GM19239 (cell line): ENCODE measurements at places on chromosomes 5 and 9.

DNA sequence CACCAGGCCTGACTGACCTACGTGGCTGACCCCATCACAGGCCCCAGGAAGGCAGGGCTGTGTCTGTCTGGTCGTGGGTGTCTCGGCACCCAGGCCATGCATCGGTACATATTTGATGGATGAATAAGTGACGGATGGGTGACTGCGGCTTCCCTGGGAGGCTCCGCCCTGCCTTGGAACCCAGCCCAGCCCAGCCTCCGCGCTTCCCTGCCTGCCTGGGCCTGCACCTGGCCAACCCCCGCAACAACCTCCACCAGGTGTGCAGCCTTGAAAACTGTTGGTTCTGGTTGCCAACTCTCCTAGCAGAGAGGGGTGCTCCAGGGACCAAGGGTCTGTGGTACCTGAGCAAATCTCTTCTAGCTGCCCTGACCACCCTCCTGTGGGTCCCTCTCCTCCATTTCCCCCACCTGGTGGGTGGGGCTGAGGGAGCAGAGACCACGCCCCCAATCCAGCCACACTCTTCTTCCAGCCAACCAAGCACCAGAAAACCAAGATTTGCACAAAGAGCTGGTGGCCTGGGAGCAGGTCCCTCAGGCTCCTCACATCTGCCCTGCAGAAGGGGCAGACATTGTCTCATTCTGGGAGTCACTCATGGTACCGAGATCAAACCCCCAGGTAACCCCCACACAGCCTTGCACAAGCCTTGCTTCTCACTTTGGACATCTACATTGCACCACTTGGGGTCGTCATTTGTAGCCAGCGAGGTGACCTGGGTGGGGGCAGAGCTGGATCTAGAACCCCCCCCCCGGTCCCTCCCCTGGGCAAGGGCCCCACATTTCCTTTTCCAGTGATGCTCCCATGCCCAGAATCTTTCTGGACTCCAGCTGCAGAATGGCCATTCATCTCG, 100.6 kb upstream of the IER5L start:
- no peak for DNase-seq

GRCh38 chr5:131491749-131492148, 143.3 kb downstream of the RAPGEF6 start:
- DNase-seq: no peak

DNA sequence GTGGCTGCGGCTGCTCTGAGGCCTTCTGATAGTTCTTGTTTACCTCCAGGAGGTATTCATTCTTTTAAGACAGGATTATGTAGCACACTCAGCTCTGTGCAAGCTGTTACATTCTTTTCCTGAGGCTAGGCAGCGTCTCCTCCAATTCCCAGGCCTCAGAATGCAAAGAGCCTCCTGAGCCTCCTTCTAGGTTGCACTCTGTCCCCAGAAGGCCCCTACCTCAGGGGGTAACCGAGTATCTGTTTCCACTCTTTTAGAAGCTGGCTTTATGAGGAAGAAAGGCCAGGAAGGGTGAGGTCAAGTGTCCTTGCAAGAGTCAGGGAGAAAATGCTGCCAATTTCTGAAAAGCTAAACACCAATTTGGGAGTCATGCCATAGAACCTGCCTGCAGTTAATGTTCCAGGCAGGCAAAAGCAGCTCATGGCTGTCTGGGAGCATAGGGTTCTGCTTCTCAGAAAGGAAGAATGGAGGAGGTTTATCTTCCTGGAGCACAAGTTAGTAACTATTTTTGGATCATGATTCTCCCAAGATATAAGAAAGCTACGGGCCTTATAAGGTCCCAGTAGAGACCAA, 178.9 kb downstream of the SEMA6A start:
- no peak for DNase-seq

DNA sequence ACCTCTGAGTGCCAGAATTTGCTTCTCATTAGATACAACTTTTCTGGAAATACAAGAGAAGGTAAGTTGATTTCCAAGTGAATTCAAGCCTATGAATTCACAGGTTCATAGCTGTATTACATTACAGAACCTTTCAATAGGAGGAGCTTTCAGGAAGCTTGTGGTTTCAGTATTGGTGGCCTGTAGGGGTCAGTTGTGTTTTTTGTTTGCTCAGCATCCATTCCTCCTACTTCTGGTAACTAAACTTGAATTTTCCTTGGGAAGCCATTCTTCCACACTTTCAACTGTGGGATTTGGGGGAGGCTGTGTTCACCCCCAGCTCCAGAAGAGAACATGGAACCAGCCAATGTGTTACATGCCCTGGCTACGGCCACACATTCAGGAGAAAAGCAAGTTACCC, 5.6 kb upstream of the CYSTM1 start:
- no peak for DNase-seq

GRCh38 chr5:100950985-100951384, 47.9 kb upstream of the ST8SIA4 start:
- no peak for DNase-seq

DNA sequence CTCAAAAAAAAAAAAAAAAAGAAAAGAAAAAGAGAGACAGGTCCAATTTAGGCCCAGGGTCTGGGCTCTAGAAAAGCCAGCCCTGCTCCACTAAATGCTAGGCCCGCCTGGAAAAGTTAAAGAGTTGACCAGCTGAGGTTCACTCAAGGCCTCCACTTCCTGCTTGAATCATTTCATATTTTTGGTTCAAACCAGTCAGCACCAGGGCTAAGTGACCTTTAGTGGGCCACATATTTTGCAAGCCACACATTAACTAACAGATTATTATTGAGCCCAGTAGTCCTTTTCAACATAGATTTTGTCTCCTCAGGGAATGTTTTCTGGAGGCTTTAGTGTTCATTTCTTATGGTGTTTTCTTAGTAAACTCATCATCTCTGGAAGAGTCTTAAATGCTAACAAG, 156.6 kb downstream of the TLR4 start:
- DNase-seq: no peak

DNA sequence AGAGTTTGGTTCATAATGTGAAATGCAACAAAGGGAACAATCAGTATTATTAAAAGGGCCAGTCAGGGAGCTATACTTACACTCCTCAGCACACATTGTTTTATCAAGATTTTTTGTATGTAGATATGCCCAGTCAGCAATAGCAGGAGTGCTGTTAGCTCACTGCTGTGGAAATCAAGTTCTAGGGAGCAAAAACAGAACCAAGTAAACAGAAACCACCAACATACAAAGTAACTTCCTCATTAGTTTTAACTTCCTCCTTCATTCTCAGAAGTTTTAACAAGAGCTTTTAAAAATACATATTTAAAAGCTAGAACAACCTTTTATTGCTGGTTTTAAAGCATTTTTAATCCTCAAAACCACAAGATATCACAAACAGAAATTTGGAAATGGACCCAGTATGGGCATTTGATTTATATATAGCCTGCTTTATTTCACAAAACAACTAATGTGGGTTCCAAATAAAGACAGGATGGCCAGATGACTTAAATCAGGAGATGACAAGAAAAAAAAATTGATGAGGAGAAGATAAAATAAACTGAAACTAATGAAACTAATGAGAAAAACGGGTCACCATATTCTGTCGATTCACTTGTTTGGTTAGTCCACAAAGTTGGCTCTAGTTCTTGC, 178.5 kb downstream of the ADAMTS12 start:
- DNase-seq: no peak

DNA sequence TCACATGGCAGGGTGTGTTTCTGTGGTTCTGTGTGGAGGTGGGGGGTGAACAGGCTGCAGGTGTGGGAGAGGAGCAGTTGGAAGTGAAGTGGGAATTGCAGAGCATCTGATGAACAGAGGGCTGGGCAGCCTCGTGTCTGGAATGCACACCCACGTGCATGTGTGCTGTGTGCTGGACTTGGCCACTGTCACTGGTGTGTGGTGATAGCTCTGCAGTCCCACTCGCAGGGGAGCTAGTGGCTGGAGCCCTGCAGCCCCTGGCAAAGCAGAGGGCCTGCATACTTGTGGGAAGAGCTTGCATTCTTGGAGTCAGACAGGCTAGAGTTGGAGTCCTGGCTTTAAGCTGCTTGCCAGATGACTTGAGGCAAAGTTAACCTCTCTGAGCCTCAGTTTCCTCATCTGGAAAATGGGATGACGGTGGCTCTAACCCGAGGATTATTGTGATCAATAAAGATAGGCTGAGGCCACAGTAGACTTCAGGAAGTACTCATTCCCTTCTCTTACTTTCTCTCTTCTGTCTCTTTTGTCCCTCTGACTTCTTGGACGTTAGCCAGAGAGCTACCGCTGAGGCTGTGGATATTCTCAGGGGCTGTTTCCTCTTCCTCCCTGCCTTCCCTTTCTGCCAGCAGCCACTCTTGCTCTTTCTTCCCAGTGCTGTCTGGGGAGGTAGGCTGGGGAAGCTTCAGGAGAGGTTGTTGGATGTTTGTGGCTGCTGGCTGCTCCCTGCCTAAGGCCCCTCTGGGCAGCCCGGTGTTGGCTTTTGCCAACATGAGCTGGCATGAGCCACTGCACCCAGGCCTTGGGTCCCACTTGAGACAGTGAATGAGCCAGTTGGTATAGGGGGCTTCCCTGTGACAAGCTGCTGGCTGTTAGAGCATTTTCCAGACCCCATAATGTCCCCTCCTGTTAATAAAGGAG, 18.3 kb downstream of the PSAT1 start:
- DNase-seq: no peak

- no peak for DNase-seq
Observed at GRCh38 chr9:125479846-125480615, 218.4 kb downstream of the GAPVD1 start.

- no peak for DNase-seq
Observed at GRCh38 chr5:74146796-74147195, 493.7 kb downstream of the ENC1 start.

- peak; percentile 92 for DNase-seq
Observed at GRCh38 chr9:137000177-137000930, 4.0 kb upstream of the CLIC3 start.

- DNase-seq: no peak
Observed at GRCh38 chr5:154899151-154899816, 38.7 kb downstream of the GEMIN5 start.

- no peak for DNase-seq
Observed at GRCh38 chr5:27479859-27480258, 441.5 kb upstream of the CDH9 start.

DNA sequence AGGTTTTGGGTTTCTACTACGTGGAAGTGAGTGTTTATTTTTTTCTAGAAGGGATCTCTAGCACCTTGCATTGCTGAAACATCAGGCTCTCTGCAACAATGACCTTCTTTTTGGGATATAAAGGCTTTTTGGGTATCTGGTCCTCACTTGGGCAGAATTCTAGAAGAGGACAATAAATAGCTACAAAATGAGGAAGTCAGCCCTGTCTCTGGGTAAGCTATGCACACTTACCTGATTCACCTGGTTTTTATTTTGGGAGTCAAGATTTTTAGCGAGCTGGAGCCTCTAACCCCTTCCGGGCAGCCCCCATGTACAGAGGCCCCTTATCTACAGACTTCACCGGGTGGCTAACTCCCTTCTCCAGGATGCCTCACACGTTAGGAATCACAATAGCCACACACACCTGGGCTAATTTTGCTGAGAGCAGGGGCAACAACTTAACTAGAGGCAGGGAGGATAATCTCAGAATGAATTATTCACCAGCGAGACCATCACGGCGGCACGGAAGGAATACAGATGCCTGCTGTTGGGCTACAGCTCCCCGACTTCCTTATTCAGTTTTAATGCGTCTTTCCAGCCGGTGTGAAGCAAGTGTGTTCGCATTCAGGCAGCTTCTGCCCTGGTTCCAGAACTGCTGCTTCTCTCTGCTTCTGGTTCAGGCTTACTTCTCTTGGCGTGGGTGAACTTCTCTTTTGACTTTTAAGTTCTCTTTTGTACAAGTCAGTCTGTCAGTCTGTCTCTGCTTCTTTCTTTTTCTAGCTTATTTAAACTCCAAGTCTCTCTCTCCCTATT, 341.0 kb upstream of the PANK3 start:
- DNase-seq: no peak

DNA sequence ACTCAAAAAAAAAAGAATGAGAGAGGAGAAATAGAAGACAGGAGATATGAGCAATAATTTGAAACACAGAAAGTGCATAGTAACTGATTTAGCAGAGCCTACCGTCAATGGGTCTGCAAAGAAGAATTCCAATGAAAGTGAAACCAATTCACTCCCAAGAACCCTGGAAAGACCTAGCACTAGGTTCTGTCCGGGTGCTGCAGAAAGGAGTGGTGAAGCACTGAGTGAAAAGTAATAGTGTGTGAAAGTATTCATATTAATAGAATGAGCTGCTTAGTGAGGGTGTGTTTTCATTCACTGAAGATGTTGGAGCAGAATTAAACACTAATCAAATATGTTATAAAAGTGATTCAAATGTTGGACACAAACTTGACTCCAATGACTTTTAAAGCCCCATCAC, 51.3 kb upstream of the SLC30A5 start:
- DNase-seq: no peak

- no peak for DNase-seq
Observed at GRCh38 chr5:128228008-128228407, 144.4 kb downstream of the SLC12A2 start.

DNA sequence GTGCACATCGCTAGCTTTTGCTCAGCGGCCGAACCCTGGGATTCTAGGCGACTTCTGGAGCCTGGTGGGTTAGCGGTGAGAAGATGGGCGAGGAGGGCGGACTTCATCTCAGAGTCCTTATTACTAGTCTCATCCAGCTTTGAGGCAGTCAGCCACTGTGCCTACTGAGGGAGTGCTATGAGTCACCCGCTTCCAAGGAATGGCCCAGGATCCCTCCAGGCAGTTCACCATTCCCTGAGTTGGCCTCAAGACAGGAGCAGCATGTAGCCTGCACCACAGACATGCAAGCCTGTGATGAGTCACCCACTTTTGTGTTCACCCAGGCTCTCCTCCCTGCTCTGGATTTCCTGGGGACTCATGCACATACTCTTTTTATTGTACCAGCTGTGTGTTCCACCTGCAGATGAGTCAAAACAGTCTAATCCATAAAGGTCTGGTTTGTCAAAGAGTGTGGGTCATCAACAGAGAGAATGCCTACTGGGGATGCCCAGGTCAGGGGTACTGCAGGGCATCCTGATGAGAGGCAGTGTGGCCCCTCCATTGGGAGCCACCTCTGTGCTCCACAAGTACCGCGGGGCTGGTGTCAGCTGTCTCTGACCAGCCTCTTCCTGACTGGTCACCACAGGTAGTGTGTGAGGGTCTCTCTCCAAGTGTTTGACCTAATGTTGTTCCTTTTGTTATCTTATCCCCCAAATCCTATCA, 20.2 kb downstream of the SLC22A5 start:
- no peak for DNase-seq

DNA sequence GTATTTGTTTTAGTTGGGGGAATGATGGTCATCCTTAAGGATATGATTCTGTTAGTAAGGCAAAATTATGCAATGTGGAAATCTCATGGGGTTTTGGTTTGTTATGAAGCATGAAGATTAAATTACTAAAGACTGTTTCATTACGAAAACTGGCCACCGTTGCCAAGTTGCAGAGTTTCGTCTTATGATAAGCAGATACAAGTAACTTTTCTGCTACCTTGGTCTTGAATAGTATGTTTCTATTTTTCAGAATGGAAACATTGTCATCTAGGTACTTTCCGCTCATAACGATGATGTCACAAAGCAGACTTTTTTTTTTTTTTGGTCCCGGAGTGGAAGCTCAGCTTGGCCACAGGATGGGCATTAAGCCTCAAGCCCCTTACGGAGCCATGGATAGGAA, 4.2 kb downstream of the CCNI2 start:
- DNase-seq: peak; percentile 36

DNA sequence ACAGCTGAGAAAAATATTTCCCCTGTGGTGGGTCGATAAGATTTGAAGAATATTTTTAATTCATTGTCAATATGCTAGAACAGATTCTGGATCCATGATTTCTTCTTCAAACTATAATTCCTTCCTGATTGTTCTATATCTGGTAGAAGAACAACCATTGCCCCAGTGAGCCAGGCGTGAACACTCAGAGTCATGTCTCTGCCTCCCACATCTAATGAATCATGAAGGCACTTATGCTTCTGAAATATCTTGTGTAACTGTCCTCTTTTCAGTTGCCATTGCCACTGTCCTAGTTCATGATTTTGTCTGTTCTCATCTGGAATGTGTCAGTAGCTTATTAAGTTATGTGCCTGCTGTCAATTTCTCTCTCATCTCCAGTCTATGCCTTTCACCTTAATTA, 40.0 kb downstream of the GABRG2 start:
- no peak for DNase-seq
